ENCODE measurements at places on chromosomes 5 and 9.
A peak's percentile ranks its signal among the peaks of the same experiment; 100 is the strongest.

GRCh38 chr5:87074934-87075541 is 192.6 kb upstream of the RASA1 start:
- no peak for DNase-seq

GRCh38 chr5:145936401-145937131 is at the start of gene SH3RF2:
TSS of gene SH3RF2 (plus strand) at chr5:145936578. CDS start at chr5:145937929, 1,351 bp downstream.
- peak; percentile 86 for DNase-seq

DNA sequence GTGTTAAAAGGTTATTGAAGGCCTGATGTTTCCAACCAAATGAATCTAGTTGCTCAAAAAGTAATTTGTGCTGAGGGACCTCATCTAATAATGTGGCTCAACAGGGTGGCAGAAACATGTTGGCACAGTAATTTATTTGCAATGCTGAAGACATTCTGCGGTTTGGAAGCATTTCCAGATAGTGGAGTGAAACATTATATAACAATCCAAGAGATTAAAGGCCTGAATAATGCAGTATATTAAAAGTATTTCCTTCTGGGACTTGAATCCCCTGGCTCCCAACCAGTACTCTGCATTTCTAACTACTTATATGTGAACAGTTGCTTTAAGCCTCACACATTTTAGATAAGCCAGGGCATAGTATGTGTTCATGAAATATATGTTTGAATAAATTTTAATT is 25.9 kb upstream of the ALDH1A1 start:
- DNase-seq: no peak

GRCh38 chr5:115542086-115542485 is 2.5 kb downstream of the FEM1C start:
- peak; percentile 51 for DNase-seq

GRCh38 chr5:22850981-22851380 is 2.2 kb downstream of the CDH12 start:
- DNase-seq: no peak

- peak; percentile 44 for DNase-seq
Observed at GRCh38 chr9:70421272-70422180, 7.1 kb upstream of the KLF9 start.

DNA sequence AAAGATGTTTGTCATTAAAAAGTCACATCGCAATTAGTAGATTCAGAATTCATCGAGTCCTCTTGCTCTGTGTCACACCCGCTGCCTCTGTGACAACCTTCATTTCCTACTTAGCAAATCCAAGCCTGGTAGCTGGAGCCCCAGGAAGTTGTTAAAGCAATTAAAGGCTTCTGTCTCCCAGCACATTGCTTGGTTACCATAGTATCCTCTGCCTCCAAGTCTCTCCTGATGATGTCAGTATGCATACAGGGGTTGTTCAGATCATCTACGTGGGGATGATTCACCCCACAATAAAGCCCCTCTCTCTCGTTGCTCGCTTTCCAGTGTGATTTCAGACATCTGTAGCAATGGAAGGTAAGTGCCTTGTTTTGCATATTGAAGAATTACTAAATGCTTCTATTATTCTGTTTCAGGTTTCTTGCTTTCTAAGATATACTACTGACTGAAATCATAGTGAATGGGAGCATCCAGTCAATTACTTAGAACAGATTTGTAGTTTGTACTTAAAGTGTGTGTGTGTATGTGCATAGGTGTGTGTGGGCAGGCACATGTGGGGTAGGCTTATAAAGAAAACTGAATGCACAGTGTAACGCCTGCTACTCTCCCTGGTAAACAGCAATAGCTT is 52.9 kb downstream of the PAM start:
- peak; percentile 14 for DNase-seq

DNA sequence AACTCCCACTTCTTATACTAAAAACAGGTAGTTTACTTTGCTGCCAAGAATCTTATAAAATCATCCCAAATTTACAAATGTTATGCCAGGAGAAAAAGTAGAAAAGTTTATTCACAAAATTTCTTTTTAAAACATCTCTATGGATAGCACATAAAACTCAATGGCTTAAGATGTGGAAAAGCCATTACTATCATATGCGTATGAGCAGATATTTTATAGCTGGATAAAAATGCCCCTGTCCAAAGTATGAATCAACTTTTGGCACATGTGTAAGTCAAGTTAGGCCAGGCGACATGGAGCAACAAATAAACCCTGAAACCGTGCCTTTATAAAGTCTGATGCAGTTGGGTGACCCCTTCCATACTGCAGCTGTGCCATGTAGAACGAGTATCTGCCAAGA is 38.6 kb upstream of the FBP1 start:
- DNase-seq: no peak

DNA sequence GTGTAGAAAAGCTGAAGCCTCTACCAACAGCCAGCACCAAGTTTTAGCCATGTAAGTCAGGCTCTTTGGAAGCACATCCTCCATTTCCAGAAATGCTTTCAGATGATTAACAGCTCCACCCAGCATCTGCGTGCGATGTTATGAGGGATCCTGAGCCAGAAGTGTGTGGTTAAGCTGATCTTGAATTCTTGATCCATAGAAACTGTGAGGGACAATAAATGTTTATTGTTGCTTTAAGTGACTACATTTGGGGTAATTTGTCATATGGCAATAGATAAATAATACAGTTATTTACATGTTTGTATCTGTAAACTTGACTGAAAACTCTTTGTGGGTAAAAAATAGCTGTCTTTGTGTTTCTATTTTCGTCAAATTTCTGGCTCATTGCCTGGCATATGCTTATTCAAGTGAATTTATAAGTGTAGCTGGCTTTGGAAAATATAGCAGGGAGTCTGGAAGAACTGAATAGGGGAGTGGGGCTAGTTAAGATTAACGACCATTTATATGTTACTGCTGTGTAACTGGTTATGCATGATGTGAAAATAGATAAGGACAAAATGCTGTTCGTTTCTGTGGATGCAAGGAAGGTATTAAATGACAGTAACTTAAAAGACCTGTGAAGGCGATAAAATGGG is 234.1 kb downstream of the LRRC70 start:
- DNase-seq: no peak

DNA sequence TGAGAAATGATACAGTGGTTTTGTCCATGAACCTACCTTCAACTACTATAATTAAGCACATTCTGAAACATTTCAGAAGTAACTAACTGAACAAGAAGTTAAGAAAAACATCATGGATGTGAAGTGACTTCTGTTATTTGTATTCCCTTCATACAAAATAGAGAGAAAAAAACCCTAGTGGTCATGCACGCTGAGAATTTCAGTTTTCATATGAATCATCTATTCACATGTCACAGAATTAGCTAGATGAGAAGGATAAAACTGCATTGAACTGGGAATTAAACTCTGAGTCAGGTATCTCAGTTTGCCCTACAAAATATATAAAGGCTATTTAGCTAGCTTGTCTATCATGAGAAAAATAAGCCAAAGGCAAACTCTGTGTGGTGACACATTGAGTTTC is 451.8 kb upstream of the FTMT start:
- DNase-seq: no peak

DNA sequence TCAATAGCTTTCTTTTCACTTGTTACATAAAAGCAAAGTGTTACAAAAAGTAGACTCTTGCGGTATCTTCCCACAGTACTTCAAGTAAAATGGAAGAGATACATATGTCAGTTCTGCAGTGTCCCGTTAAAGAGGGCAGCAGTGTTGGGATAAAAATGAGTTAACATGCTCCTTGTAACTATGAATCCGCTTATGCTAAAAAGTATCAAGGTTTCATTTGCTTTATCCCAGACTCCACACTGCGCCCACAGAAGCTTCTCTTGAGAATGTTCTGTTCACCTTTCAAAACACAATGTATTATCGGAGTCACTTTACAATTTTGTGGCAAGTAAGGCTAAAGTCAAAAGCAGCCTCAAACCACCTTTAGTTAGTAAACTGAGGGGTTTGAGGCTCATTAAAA is 790 bp downstream of the PTAR1 start:
- DNase-seq: no peak

DNA sequence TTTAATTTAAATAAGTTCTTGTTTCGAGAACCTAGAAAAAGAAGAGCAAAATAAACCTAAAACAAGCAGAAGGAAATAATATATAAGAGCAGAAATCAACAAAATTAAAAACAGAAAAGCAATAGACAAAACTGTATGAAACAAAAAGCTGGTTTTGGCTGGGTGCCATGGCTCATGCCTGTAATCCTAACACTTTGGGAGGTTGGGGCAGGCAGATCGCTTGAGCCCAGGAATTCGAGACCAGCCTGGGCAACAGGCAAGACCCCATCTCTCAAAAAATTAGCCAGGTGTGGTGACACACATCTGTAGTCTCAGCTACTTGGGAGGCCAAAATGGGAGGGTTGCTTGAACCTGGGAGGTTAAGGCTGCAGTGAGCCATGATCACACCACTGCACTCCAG is 59.2 kb upstream of the OTP start:
- no peak for DNase-seq

- no peak for DNase-seq
Observed at GRCh38 chr9:124512806-124513204, 5.6 kb upstream of the NR5A1 start.

DNA sequence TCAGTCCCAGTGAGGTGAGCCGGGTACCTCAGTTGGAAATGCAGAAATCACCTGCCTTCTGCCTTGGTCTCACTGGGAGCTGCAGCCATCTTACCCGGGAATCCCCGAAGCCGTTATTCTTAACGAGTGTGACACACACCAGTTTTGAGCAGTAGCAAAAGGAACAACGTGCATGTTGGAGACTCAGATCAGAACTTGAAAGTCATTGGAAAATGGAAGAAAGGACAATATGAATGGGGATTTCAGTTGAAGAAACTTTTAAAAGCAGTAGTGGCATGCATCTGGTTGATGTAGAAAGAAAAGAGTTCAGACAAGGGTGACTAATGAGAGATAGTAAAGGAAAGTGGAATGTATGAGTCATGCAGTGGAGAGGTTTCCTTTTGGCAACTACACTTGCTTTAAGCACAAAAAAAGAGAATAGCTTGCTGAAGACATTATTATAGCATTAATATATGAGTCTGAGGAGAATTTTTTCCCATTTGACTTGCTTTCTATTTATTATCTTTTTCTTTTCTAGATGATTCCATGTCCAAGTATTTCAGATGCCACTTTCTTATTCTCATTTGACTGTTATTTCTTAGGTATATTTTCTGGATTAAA is 44.4 kb upstream of the ANKDD1B start:
- peak; percentile 96 for DNase-seq

DNA sequence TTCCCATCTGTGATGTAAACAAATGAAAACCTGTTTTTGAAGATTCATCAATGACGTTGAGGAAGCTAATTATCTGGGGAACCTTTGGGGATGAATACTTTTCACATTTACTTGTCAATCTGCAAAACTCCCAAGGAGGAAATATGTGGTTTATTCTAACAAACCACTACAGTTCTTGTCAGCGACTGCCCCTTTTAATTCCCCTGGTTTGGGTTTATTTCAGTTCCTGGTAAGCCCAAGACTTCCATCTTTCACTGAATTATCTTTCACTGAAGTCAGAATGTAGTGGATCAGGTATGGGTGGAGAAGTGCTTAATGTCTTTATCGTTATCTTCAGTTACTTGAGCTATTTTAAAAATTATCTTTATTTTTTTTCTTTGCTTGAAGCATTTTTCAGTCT is 40.2 kb downstream of the TLR4 start:
- DNase-seq: no peak

DNA sequence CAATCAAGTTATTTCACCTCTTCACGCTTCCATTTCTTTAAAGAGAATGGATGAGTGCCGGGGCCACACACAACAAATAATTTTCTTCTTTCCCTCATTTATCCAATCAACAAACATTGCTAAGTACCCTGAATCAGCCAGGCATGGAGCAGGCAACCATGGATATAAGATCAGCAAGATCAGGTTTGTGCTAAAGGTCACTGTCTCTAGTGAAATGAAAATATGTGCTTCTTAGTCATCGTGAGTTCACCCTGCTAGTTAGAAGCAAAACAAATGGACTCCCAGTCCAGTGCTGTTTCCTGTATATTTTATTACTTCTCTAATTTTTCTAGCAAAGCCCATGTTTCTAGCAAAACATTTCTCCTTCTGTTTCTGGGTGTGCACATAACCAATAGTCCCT is 629.2 kb downstream of the BNC2 start:
- no peak for DNase-seq

GRCh38 chr5:163595932-163596607 is 90.7 kb downstream of the MAT2B start:
- no peak for DNase-seq

- DNase-seq: peak; percentile 63
Observed at GRCh38 chr5:148910686-148911361, 84.4 kb downstream of the ADRB2 start.

DNA sequence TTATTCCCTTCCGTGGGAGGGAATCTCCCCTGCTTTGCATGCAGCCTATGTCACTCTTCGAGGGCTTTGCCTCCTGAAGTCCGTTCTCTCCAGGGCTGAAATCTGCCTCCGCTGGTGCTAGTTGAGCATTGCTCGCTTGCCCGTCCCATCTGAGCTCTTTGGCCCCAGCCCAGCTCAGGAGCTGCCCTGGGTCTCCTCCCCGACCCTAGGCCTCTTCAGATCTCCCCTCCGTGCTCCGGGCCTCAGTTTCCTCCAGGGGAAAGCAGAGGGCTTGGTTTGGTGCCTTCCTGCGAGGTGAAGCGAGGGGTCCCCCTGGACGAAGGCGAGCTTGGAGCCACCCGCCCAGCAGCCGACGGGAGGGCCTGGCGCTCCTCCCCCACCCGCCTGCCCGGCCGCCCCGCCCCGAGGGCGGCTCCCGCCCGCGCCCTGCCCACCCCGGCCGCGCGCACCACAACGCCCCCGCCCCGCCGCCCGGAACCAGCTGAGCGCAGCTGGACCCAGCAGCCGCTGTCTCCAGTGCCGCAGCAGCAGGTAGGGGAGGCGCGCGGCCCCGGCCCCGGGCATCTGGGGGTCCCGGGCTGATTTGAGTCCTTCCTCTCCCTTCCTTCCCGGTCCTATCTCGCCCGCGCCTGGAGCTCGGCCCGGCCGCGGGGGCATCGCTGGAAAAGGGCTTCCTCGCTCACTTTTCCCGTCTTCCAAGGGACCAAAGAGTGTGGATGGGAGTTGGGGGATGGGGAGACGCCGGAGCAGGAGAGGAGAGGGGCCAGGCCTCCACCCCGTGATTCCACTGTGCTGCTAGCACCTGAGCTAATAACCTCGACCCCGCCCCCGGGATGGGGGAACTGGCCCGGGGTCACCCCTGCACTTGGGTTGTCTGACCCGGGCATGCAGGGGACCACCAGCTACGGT is at the start of gene GSN:
Gene GSN, plus strand, starts transcription at position 474 of the 909 bp plus-strand sequence. CDS start 33,810 bp downstream, outside the sequence.
- DNase-seq: peak; percentile 68

- no peak for DNase-seq
Observed at GRCh38 chr5:37355161-37355560, 15.7 kb downstream of the NUP155 start.

GRCh38 chr5:143347046-143347445 is 56.4 kb downstream of the NR3C1 start:
- DNase-seq: no peak

DNA sequence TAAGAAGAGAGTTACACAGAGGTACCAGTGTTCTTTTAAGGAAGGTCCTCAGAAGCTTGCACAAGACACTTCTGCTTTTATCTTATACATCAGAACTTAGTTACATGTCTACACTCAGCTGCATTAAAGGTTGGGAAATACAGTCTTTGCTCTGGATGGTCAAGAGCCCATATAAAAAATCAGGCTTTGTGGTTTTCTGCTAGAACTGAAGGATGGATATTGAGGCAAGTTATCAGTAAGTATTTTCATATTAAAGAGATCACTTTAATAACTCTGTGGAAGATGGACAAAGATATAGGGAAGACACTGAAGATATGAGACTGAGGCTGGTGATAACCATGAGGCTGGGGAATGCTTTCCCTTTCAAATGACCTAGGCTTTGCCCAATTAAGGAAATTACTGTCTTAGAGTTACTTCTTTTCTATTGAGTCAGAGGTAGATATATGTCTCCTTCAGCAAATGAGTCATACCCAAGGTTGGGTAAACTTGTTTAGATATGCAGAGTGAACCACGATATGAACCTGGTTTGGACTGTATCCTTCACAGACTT is 87.0 kb upstream of the TNC start:
- no peak for DNase-seq
